Mucosa of gallbladder (tissue), 1 donor: ENCODE measurements at places on chromosomes 7 and 10. TPM values are rescaled to one million over a fixed set of nuclear protein-coding genes. Genes with fewer than 3 reads are reported as not detected.

DNA sequence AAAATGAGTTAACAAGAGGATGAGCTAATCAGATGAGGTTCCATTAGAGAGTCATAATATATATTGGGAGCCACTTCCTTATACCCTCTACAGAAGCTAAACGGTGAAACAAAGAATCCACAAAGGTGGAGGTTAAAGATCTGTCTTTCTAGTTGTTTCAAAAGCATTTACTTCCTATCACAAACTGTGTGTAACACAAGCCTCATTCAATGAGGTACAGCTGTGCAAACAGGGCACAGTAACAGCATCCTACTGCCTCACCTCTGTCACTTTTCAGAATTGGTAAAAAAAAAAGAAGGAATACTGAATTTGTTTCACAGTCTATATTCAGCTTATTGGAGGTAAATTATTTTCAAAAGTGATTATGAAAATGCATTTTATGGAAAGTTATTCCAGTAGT is 128.7 kb downstream of the AGMO start:
- DNase-seq, result no peak

DNA sequence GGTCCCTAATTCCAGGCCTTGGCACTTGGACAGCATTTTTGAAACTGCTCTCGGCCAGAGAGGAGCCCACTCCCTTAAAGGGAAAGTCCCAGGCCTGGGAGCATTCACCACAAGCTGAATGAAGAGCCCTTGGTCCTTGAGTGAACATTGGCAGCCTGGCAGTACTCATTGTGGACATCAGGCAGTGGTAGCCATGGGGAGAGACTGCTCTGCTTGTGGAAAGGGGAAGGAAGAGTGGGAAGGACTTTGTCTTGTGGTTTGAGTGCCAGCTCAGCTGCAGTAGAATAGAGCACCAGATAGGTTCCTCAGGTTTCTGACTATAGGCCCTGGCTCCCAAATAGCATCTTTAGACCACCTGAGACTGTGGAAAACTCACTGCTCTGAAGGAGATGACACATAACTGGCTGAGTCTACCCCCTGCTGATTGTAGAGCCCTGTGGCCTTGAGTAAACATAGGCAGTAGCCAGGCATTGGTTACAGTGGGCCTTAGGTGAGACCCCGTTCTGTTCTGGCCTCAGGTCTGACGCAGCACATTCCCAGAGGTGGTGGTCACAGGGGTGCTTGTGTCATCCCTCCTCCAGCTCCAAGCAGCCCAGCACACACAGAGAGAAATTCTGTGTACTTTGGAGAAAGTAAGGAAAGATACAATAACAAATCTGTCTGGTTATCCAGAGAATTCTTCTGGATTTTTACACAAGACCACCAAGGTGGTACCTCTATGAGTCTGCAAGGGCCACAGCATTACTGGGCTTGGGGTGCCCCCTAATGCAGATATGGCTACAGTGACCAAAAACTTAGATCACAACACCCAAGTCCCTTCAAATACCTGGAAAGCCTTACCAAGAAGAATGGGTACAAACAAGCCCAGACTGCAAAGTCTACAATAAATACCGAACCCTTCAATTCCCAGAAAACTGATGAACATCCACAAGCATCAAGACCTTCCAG is 153.8 kb downstream of the GNAI1 start:
- no peak for DNase-seq

GRCh38 chr10:70174058-70174741 is 3.9 kb upstream of the SAR1A start:
- DNase-seq, result peak; percentile 26

DNA sequence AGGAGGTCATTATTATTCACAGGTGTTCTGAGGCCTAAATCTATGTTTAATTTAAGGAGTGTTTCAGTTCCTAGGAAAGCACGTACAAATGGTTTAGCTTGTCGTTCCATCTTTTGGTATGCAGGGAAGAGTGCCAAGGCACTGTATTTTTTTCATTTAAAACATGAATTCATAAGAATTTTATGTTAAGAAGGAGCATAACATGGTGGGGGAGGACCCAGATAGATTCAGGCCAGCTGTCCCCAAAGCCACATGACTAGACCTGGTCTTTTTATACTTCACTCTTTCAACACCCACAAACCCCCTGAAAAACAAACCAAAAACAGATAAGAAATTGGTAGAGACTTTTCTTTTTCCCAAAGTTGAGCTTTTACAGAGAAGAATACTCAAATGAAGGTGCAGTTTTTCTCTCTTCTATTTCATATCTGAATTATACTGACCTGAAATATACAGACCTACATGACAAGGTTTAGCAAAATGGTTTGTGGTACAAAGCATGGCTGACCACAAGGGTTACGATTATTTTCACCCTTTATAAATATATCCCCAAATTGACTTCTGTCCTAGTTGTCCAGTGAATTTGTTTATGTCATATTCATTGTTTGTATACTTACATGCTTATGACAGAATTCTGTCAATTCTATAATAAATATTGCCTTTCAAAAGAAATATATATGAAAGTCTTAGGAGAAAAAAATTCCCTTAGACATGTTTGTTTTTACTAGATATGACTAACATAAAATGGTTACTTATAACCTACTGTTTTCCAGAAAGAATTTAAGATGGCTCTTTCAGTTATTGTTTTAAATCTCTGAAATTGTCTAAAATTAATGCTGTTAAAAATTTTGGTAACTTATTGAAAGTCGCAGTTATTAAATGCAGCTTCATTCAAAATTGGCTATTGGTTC is 71.3 kb downstream of the AP3M1 start:
- DNase-seq, result no peak

- no peak for DNase-seq
These were observed 6.2 kb downstream of the STK17A start for GRCh38 chr7:43589133-43589478.

DNA sequence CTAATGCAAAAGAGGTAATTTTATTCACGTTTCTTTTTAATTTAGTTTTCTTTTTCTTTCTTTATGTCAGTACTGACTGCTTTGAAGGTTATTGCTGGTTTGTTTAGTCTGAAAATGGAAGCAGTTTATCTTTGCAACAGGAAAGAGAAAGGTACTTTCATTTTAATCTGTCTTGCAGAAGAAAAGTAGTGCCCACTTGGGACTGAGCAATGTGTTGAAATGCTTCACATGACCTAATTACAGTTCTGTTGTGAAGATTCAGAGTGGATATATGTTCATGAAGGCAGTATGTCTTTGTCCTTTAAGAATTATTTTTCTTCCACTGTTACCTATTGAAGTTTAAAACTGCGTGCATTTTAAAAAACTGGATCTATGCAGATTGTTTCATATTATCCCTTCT is 80.1 kb downstream of the ANKIB1 start:
- DNase-seq, result no peak

DNA sequence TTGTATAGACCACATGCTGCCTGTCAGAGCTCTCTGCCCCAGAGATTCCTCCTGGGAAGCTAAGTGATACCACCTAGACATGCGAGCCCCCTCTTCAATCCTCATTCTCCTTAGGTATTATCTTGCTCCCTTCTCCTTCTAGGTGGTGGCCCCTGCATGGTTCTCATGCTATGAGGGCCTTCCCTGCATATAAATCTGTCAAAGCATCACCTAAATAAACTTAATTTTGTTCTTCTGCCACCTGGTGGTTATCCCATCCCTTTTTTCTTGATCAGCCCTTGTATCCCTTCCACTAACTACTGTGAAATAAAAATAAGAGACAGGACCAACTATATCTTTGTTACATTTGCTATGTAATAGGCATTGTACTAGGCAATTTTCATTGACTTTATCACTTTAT is 242.1 kb downstream of the CDC14C start:
- DNase-seq, result no peak

- DNase-seq, result no peak
These were observed 33.2 kb downstream of the RPS24 start for GRCh38 chr10:78066728-78067430.

GRCh38 chr7:84701524-84702306 is 485.1 kb downstream of the SEMA3D start:
- DNase-seq, result peak; percentile 84

DNA sequence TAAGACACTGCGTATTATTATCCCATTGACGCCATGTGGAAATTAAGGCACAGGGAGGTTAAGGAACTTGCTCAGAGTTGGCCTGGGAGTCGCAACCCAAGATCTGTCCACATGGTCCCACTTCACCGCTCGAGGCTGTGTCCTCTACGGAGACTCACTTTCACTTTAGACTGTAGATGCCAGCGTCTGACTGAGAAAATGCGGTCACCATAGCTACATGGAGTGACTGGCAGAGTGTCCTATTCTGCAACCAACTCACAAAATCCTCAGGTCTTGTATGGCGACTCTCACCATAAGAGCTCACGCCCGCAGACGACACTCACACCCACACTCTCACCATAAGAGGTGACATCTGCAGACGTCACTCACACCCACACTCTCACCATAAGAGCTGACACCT is 257.9 kb downstream of the PTPRN2 start:
- no peak for DNase-seq

GRCh38 chr10:116281775-116282174 is 8.8 kb upstream of the GFRA1 start:
- DNase-seq, result no peak

The NPC1L1 gene
- 61.3 TPM for total RNA-seq
